ENCODE measurements at places on chromosomes 11 and 22.

DNA sequence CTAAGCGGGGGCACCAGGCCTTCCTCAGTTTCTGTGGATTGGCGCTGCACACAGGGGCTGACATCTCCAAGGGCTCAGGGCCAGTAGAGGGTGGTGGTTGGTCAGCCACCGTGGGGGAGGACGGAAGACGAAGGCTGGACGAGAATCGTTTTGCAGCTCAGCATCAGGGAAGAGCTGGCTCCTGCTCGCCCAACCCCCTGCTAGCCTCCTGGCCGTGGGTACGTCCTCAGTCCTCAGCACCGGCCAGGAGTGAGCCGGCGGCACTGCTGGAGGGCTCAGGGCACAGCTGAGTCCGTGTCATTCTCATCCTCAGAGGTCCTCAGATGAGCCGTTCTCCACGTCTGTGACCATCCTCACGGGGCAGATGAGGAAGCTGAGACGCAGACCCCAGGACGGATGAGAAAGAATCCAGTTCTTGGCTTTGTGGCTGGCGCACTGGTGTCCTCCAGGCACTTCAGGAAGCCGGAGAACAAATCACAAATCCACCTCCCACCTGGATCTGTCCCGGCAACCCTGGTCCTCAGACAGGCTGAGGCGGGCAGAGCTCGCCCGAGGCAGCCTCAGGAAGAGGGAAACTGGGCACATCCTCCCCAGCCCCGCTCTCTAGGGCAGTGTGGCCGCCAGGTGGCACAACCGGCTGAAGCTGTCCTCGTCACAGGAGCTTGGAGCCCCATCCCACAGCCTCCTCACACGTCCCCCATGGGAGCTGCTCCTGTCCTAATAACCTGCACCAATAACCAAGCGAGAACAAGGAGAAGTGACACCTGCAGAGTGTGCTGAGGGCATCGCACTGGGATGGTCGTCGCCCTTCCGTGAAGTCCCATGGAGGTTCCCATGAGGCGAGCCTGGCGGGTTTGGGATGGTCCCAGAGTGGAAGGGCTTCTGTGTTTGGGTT, 393.7 kb downstream of the BRD1 start:
- no peak for DNase-seq

DNA sequence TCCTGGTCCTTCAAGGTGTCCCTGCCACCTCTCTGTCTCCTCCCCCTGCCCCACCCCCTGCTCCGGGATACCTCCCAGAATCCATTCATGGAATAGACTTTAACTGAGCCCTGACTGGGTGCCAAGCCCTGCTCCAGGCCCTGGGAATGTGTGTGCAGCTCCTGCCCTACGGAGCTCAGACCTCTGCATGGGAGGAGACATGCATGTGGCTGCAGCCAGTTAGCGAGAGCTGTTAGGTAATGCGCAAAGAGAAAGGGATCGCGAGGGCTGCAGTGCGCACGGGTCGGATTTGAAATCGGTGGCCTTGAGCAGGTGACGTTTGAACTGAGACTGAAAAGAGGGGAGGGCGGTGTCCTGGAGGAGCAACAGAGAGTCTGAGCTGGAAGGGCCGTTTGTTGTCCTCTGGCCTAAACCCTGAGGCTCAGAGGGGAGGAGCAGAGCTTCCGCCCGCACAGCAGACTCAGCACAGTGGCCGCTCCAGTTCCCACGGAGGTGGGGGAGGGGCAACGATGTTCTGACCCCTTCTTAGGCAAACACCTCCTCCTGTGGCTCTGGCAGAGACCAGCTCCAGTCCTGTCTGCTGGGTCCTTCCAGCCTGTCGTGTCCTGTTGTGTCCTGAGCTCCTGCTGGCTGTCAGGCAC, 19.8 kb upstream of the LRRC10B start:
- DNase-seq, result no peak

- peak; percentile 39 for DNase-seq
These were observed 841 bp upstream of the EIF4G2 start for GRCh38 chr11:10809373-10810160.

GRCh38 chr11:109435121-109435742, 13.2 kb downstream of the C11orf87 start:
- no peak for DNase-seq

All from stromal cell of bone marrow (primary cell).